ENCODE measurements at places on chromosomes 4 and X.
A peak's percentile ranks its signal among the peaks of the same experiment; 100 is the strongest.

DNA sequence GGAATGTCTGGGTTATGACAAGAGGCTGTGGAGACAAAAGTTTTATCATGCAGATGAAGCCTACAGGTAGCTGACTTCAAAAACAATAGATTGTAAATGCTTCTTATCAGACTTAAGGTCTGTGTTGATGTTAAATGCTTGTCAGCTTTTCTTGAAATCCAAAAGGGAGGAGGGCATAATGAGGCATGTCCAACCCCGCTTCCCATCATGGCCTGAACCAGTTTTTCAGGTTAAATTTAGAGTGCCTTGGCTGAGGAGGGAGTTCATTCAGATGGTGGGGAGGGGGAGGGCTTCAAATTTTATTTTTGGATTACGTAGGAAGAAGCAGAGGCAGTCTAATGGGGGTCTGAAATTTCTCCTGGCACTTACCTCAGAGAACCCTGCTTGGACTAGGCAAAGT, 207.7 kb upstream of the HDX start:
- DNase-seq = no peak

GRCh38 chrX:34884817-34885216, 57.8 kb upstream of the FAM47B start:
- no peak for DNase-seq

GRCh38 chrX:65690057-65690855, 22.8 kb downstream of the MSN start:
- DNase-seq = no peak

GRCh38 chr4:19883841-19884240, 367.9 kb upstream of the SLIT2 start:
- no peak for DNase-seq

DNA sequence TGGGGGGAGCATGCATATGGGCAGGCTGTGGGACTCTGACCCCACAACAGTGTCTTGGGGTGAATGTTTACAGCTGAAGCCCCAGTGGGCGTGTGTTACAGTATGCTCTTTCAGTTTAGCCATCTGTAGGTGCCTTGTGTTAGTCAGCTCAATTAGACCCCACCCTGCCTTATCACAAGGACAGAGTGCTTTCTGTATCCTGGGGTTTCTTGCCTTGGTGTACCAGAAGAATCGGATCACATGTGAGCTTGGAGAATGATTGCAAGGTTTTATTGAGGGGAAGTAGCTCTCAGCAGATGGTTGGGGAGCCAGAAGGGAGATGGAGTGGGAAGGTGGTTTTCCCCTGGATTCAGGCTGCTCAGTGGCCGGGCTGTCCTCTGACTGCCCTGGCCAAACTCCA, 27.3 kb downstream of the SH3BGRL start:
- DNase-seq = no peak

DNA sequence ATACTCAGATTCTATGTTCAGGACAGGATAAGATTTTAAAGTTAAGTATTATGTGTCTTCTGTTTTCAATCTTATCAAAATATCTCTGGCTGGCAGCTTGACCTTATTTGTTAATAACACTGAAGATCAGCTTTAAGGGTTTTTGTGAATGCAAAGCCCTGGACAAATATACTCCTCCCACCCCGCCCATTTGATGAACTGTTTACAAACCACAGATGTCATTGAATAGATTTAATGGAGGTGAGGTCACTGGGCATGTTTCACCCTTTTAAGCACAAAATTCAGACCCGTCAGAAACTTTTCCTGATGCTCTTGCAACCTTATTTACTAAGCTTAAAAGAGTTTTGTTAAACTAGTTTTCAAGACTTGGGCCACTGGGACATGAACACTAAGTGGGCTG, 10.1 kb upstream of the CXCL8 start:
- DNase-seq = no peak

DNA sequence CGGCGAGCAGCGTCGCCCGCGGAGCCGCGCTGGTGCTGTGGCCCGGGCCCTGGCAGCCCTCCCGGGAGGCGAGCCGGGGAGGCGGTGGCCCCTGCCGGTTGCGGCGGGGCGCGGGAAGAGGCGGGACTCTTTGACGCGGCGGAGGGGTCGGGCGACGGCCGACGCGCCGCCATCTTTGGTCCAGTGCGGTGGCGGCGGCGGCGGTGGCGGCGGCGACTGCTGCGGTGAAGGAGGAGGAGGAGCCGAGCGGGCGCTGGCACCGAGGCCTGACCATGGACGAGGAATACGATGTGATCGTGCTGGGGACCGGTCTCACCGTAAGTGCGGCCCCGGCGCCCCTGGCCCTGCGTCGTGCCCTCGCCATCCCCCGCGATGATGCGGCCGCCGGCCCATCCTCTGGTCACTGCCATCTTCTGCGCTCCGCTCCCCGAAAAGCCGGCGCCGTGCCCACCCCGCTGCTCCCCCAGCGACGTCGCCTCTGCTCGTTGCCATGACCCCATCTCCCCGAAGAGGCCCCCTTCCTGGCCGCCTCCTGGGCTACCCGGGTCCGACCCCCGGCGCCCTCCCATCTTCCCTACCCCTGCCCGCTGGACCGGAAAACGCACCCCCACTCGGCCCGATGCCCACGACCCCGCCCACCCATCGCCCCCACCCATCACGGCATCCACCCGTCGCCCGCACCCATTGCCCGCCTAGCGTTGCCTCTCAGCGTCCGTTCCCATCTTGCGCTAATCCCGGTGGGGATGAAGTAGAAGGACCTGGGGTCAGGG, at the start of gene GDI1:
GDI1 (plus strand) TSS at position 172 of the 770 bp plus-strand sequence; CDS start at position 273, 101 bp downstream.
- DNase-seq = peak; percentile 34

DNA sequence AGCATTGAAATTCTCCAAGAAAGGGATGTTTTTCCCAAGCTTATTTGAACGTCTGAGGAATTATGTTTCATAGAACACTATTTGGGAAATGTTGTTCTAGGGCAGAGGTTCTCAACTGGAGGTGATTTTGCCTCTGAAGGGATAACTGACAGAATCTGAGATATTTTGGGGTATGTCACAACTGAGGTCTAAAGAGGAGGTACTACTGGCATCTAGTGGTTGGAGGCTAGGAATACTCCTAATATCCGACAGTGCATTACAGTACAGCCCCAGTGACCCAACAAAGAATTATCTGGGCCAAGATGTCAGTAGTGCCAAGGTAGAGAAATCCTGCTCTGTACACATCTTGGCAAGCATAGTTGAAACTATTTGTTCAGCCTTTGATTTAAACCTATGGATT, 6.4 kb downstream of the HSPA4L start:
- no peak for DNase-seq

- no peak for DNase-seq
Measured at GRCh38 chr4:89855236-89855635, 18.3 kb upstream of the SNCA start.

DNA sequence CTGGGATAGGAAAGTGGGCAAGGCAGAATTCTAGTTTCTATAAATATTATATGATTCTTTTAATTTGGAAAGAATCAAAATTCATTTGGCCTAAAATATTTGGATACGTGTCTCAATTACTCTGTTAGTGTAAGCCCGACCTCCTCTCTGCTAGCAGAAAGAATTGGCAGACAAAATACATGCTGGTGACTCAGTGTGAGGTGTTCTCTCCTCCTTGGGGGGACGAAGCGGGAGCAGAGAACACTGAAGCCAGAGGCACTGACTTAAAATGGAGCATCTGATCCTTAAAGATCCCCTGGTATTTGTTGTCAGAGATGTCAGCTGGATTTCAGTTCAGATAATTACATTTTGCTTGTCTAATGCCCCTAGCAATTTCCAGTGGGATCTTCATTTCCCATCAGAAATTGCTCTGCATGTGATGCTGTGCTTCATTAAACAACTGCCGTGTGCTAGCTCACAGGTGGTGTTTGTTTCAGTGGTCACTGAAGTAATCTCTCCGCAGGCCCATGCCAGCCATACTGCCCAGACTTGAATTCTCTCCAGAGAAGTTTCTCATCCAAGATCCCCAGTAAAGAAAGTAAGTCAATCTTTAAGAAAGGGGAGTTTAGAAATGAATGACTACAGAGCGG, 188.7 kb upstream of the TLL1 start:
- DNase-seq = no peak

GRCh38 chrX:70656304-70656703, 211.7 kb downstream of the DLG3 start:
- no peak for DNase-seq

DNA sequence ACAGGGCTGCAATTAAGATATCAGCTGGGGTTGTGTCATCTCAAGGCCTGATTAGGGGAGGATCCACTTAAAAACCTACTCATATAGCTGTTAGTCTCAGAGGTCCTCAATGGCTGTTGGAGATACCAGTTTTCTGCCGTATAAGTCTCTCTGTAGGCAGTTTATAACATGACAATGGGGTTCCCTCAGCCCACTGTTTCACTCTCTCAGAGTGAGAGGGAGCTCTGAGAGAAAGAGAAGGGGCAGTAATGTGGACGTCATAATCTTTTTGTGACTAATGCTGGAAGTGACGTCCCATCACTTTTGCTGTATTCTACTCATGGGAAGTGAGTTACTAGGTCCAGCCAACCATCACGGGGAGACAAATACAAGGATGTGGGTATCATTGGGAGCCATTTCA, 70.3 kb downstream of the STIM2 start:
- DNase-seq = no peak

DNA sequence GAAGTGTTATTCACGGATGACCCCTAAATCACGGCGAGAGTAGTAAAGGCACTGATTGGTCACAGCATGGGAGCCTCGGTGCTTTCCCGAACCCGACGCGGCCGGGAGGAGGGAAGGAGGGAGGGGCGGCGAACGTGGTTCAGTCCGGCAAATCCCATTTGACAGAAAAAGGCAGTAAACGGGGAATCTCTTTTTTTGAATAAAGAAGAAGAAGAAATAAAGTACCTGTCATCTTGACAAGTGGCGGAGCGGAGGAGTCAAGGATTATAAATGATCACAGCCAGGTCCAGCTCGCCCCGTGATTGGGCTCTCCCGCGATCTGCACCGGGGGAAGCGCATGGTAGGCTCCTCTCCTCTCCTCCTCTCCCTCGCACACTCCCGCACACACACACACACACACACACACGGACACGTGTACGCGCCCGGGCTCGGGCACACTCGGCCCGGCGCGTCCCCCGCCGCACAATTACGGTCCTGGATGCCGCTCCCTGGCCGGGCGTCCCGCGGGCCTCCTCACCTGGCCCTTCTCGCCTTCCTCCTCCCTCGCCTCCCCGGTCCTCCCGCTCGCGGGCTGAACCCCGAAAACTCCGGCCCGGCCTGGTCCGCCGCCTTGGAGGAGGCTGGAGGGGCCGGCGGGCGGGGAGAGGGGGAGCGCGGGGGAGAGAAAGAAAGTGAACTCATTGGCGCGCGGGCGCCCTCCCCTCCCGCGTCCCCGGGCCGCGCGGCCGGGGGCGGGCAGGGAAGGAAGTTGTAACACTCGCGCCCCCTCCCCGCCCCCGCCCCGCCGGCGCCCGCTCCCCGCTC, 99.2 kb upstream of the TENM3 start:
- no peak for DNase-seq

GRCh38 chrX:69085151-69085550, 80.1 kb downstream of the PJA1 start:
- DNase-seq = no peak

- no peak for DNase-seq
Measured at GRCh38 chr4:8770518-8771257, 101.0 kb downstream of the HMX1 start.

DNA sequence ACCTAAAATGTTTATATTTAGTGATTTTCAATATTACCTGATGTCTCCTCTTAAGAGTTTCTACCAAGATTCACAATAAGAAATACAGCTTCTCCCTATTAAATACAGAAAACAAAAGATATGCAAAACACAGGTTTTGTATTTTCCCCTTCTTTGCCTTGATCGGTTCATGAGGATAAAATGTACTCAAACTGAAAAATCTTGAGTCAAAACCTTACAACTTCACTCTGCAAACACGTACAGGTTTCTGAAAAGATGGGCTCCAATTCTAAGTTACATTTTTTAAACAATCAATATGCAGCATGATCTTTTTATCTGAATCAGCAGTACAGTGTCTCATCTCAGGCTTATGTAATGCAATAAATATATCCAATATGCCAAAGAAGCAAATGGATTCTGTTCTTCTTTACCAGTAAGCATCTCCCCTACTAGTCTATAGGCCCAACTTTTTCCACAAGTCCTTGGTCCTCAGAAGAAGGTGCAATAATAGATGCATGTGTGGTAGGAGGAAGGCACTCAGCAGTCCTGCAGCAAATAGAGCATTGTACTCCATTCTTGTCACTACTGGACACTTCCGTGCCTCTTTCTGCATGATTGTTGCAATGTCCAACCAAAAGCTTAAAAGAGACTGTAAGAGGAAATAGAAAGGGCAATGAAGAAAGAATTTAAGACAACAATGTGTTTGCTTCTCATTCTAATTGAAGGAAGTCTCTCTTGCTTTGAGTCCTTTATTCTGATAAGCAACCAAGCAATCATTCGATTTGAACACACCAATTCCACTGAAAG, 3.2 kb downstream of the MAPK10 start:
- DNase-seq = no peak

GRCh38 chrX:45592101-45592500, 391.4 kb upstream of the DIPK2B start:
- DNase-seq = no peak

GRCh38 chrX:47743504-47743903, 84.5 kb upstream of the UXT start:
- DNase-seq = no peak

- no peak for DNase-seq
Measured at GRCh38 chrX:72381439-72382201, 75.9 kb upstream of the CITED1 start.

GRCh38 chr4:72886602-72887001, 182.9 kb downstream of the COX18 start:
- DNase-seq = no peak

- peak; percentile 11 for DNase-seq
Measured at GRCh38 chr4:77465271-77465670, 140.3 kb upstream of the CXCL13 start.

DNA sequence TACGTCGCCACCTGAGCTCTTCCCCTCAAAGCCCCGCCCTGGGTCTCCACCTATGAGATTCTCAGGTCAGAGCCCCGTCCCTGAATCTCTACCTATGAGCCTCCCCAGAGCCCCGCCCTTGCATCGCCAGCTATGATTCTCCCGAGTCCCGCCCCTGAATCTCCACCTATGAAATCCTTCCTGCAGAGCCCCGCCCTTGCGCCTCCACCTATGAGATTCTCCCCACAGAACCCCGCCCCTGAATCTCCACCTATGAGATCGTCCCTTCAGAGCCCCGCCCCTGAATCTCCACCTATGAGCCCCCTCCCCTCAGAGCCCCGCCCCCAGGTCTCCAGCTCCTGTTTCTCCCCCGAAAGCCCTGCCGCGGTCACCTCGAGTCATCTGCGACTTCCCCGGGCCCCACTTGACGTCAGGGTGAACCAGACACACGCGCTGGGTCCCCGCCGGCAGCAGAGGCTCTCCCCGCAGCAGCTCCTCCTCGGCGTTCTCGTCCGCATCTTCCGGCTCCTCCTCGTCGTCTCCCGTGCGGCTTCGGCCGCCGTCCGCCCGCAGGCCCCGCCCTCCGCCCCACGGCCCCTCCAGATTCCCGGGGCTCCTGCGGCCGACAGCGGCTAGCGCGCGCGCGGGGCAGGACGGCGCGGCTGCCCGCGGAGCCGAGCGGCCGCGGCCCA, 393 bp downstream of the GTPBP6 start:
- peak; percentile 96 for DNase-seq

DNA sequence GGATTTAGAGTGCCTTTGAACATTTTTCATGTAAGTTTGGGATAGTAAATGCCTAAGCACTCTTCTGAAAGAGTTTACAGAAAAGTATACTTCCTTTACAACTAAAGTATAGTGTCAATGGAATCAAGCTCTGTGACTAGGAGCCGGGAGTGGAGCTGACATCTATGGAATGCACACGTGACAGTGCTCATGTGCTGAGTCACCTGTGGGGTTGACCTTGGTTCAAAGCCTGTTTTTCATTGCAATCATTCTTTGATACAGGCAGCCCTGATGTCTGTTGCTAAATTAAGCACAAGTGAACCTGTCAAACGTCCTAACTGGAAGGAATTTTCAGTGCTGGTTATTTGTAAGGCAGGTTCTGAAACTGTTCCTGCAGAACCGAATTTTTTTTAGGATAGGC, 82.5 kb downstream of the GPAT3 start:
- no peak for DNase-seq
